ENCODE measurements at places on chromosomes 5 and 9.

- DNase-seq: no peak
Measured at GRCh38 chr9:21848615-21849014, 46.2 kb downstream of the MTAP start.

DNA sequence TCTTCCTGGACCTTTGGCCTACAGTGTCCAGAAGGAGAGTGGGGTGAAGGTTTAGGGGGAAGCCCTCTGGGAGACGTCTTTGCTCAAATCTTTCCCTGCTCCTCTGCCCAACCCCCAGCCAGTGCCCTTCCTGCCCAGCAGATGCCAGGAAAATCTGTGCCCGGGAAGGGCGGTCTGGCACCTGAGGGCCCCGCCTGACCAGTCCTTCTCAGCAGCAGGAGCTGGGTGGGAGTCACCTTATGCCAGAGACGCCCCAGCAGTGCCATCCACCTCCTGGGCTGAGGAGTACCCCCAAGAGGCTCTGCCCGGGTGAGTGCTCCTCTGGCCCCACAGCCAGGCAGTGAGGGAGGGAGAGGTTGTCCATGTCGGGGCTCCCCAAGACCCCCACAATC lies 14.9 kb upstream of the CERCAM start:
- DNase-seq: no peak

DNA sequence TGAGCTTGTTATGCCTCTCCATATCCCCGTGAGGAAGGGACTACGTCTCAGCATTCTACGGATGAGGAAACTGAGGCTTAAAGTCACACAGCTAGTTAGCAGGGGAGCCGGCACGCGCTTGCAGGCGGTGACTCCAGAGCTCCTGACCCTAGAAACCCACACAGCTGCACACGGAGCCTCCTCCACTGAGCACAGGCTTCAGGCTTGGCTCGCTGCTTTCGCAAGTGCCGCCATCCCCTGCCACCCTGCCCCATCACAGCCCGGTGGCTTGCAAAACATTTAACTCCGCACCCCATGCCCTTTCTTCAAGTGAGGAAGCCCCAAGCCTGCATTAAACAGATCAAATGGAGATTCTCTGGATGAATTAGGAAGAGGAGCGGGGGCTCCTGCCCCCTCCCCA lies 138.3 kb downstream of the HSD17B3 start:
- DNase-seq: no peak

GRCh38 chr5:3047212-3047774 lies 295.8 kb upstream of the IRX2 start:
- DNase-seq: no peak

- DNase-seq: no peak
Measured at GRCh38 chr5:100791391-100791790, 111.7 kb downstream of the ST8SIA4 start.

DNA sequence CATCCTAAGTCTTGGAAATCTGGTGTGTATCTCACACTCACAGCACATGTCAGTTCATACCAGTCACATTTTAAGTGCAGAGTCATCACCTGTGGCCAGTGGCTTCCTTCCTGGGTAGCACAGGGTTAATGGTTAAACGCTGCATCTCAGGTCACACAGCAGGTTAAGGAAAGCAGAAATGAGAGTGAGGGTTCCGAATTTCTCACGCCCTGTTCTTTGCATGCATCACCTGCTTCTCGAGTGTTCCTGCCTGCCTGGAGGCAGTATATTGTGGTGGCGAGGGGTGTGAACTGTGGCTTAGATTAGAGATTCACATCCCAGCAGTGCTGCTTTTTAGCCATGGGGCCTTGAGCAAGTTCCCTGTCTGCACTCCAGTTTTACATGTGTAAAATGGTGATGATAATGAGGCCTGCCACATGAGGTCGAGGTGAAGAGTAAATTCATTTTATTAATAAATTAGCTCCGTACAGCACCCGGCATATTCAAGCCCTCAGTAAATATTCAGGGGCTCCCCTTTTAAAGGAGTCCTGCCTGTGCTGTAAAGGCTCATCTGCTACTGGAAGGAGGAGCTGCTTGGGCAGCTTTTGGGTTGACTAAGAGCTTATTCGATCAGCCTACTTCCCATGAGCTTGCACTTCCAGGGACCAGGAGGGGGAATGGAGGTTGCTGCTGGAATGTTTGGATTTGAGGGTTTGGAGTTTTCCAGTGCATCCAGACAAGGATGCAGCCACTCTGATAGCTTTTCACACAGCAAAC lies 61.1 kb upstream of the SAP30L start:
- DNase-seq: no peak

- DNase-seq: no peak
Measured at GRCh38 chr5:134114886-134115805, 665 bp downstream of the TCF7 start.

DNA sequence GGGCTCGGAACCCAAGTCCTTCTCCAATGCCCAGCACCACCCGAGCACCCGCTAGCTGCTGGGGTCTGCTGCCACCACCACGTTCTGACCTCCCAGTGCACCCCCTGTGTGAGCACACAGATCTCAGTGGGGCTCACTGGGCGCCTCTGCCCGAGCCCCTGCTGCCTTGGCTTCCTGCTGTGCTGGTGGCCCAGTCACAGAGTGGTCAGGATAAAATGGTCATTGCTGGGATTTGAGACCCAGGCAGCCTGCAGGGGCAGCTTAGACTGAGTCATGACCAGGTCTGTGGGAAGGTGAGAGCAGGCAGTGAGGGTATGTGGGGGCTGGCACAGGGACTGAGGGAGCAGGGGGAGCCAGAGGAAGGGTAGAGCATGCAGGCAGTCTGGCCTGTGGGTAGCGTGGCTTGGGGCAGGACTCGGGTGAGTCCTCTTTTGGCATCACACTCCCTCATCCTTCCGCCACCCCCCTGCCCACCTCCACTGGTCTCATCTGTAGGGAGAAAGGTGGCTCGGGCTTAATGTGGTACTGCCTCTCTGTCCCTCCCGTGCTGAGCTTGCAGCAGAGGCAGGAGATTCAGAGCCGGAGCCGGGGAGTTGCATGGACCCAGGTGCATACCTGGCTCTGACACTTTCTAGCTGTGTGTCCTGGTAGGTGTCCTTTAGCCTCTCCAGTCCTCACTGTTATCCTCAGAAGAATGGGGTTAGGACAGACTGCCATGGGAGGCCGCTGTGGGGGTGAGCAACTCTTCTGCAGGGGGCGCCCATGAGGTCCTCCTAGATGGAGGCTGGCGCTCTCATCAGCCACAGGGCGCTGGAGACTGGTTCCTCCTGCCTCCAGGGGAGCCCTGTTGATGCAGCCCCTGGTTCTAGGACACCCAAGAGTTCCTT lies 32.1 kb downstream of the USP20 start:
- no peak for DNase-seq

GRCh38 chr5:72067682-72068470 lies 39.4 kb upstream of the MAP1B start:
- DNase-seq: no peak

GRCh38 chr9:6669881-6670280 lies 24.4 kb upstream of the GLDC start:
- DNase-seq: no peak

- no peak for DNase-seq
Measured at GRCh38 chr9:13628526-13628925, 349.0 kb upstream of the MPDZ start.

DNA sequence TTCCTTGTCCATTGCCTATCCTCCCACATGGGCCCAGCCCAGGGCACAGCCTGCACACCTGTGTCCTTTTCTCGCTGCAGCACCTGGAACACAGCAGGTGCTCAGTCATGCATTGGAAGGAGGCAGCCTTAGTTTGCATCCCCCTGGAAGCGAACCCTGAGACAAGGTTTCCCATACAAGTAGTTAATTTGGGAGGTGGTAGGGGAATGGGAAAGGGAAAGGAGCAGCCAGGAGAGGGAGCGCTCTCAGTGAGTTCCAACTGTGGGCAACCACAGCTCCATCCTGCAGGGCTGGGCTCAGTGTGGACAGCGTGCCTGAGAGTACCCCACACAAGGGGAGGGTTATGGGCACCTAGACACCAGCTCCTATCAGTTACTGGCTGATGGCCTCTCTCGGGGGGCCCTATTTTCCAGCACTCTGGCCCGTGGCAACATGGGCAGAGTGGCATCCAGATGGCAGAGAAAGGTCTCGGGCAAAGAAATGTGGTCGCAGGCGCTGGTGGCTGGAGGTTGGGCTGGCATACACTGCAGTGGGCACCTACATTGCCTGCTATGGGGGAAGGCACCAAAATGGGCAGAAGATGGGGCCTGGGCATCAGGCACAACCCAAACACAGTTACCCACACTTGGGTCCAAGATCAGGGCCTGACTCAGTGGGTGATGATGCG lies 50.1 kb downstream of the TSPAN17 start:
- no peak for DNase-seq

DNA sequence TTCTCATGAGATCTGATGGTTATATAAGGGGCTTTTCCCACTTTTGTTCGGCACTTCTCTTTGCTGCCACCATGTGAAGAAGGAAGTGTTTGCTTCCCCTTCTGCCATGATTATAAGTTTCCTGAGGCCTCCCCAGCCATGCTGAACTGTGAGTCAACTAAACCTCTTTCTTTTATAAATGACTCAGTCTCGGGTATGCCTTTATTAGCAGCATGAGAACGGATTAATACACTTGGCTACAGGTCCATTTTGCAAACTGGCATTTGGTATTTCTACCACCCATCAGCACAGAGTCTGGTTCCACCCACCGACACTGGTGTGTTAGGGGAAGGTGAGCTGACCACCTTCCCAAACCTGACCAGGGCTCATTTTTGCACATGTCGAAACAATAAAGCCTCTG lies 47.9 kb upstream of the RARS1 start:
- no peak for DNase-seq

- no peak for DNase-seq
Measured at GRCh38 chr9:134442486-134443173, 116.4 kb downstream of the RXRA start.

DNA sequence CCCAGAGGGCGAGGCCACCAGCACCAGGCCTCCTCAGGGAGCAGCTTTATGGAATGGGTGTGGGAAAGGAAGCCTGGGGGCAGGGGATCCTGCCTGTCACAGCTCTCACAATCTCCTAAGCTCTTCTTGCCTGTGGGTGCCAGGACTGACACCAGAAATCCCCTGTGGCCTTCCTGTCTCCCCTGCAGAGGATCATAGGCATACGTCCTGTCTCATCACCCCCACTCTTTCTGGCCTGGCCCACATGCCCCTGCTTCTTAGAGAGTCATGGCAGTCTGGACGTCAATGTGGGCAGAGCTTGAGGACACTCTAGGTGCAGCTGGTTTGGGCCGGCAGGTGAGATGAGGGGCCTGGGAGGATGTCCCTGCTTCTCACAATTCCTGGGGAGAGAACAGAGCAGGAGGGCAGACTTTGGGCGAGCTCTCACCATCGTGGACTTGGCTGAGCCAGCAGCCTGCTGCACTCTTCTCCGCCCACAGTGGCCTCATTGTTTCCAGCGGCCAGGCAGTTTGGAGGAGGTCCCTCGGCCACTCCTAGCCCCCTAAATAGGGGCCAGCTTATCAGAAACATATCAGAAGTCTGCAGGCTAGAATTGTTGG lies 67.3 kb upstream of the ZFR start:
- DNase-seq: no peak

- no peak for DNase-seq
Measured at GRCh38 chr5:145324767-145325479, 510.2 kb downstream of the PRELID2 start.

DNA sequence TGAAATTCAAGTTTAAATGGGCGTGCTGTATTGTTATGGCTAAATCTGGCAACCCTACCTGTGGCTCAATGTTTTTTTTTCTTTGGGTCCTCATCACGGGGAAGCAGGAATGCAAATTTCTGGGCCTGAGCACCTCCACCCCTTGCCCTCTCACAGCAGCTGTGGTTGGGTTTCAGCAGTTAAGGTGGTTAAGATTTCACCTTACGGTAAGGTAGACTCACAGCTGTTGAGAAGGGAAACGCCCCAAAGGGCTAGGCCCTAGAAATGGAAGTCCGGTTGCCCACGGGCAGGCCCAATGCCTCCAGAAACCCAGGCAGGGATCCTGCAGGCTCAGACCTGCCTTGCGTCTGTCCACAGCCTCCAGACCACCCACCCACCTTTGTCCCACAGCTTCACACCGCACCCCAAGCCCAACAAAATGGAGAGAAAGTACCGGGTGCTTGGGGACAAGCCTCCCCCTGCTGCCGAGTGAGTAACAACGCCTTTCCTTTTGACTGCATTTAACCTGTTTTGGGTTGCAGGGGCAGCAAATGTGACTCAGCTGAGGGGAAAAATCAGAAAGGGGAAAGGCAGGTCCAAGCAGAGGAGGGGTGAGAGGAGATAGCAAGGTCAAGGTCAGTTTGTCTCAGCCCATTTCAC lies 48.1 kb upstream of the TDRD7 start:
- DNase-seq: no peak

GRCh38 chr5:108672639-108673038 lies 75.1 kb upstream of the FER start:
- DNase-seq: no peak

- DNase-seq: no peak
Measured at GRCh38 chr9:35801328-35802128, 10.1 kb downstream of the NPR2 start.

- no peak for DNase-seq
Measured at GRCh38 chr5:39599721-39600431, 175.1 kb upstream of the DAB2 start.

- DNase-seq: no peak
Measured at GRCh38 chr5:105751908-105752307, 1918.8 kb downstream of the EFNA5 start.

- DNase-seq: no peak
Measured at GRCh38 chr5:128397876-128398275, 140.2 kb downstream of the FBN2 start.

- DNase-seq: no peak
Measured at GRCh38 chr5:30106596-30106995, 1086.9 kb upstream of the CDH6 start.

DNA sequence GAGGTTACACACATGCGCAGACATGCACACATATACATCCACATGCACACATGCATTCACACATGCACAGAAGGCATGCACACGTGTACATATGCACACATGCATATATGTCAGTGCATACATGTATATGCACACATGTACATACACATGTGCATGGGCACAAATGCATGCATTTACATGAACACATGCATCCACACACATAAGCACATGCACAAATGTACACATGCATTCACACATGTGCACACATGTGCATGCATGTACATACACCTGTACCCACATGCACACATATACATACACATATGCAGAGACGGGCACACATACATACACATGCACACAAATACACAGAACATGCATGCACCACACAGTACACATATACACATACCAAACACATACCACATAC lies 97.7 kb downstream of the SYK start:
- DNase-seq: no peak

DNA sequence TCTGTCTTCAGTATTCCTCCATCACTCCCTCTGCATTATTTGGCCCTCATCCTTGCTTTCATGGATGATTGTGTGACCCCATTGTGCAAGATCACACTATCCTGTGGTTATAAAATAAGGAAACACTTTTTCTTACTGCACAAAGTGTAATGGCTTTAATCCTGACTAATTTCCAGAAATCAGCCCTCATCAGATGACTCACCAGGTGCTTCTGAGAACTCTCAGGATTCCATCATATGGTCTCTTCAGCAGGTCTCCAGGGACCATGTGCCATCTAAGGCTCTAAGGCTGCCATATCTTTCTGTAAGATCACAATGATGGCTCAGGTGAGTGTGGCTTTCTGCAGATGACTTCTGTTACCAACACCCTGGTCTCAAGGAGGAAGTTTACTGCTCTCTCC lies 27.3 kb upstream of the FER start:
- no peak for DNase-seq

- no peak for DNase-seq
Measured at GRCh38 chr9:137266585-137267453, 10.7 kb upstream of the TOR4A start.

- DNase-seq: no peak
Measured at GRCh38 chr9:132978451-132979131, at the start of gene GFI1B. Gene GFI1B, plus strand, starts transcription at chr9:132978694. Its CDS starts 7,985 bp downstream, at chr9:132986679.

GRCh38 chr5:159451197-159452052 lies 121.1 kb upstream of the IL12B start:
- no peak for DNase-seq
